Stimulated activated CD8-positive, alpha-beta memory T cell treated with anti-CD3 and anti-CD28 coated beads, Interleukin-2, amount 100 ng/mL, for 1 hour (primary cell): ENCODE measurements at places on chromosomes 11 and 22.

- DNase-seq = no peak
Measured at GRCh38 chr11:99505316-99505715, 484.6 kb downstream of the CNTN5 start.

GRCh38 chr11:68251765-68252164 is 20.0 kb downstream of the C11orf24 start:
- DNase-seq = no peak

DNA sequence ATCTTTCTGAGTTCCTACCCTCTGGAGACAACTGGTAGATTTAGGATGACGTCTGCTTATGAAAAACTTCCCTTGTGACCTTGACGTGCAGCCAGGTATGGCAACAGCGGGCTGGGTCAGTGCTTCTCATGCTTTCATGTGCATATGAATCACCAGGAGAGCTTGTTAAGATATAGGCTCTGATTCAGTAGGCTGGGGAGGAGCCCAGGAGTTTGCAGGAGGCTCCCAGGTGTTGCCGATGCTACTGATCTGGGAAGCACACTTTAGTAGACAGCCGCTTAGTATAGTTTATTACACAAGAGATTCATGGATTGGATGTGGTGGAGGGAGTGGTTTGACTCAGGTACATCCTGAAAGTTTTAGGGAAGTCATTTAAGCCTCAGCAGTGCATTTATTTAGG is 23.8 kb downstream of the DIXDC1 start:
- no peak for DNase-seq

- no peak for DNase-seq
Measured at GRCh38 chr11:120527111-120527761, 15.7 kb downstream of the GRIK4 start.

GRCh38 chr11:117226388-117227385 is 5.2 kb downstream of the PCSK7 start:
- no peak for DNase-seq

- DNase-seq = no peak
Measured at GRCh38 chr22:28379951-28380350, 299.7 kb downstream of the TTC28 start.
